ENCODE measurements at places on chromosomes 3 and 15. TPM values are rescaled to one million over a fixed set of nuclear protein-coding genes. Genes with fewer than 3 reads are reported as not detected.

CCR3 gene
- total RNA-seq = 0.14 TPM

AP2M1 gene
- 249 TPM for total RNA-seq

OR5AC2 gene
- total RNA-seq = not detected

ABHD5 gene
- 13.2 TPM for total RNA-seq
